NCI-H1930 (cell line): ENCODE measurements at places on chromosomes 5 and 9.

GRCh38 chr9:18825656-18826170 is 207.3 kb downstream of the SAXO1 start:
- DNase-seq, result no peak

GRCh38 chr5:169083394-169084018 is 217.4 kb downstream of the SLIT3 start:
- no peak for DNase-seq

- DNase-seq, result no peak
These were observed 36.2 kb upstream of the CCDC180 start for GRCh38 chr9:97271292-97271691.

- DNase-seq, result peak; percentile 8
These were observed 286.0 kb upstream of the TUSC1 start for GRCh38 chr9:25964239-25964638.

- DNase-seq, result no peak
These were observed 228.7 kb downstream of the YTHDC2 start for GRCh38 chr5:113742176-113742575.

DNA sequence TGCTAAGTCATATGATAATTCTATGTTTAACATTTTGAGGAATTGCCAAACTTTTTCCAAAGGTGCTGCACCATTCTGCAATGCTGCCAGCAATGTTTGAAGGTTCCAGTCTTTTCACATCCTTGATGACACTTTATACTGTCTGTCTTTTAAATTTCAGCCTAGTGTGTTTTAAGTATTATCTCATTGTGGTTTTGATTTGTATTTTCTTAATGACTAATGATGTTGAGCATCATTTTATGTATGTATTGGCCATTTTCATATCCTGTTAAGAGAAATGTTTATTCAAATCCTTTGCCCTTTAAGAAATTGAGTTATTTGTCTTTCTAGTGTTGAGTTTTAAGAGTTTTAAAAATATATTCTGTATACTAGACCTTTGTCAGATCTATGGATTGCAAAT is 5.0 kb upstream of the TEX48 start:
- DNase-seq, result no peak

GRCh38 chr9:87714819-87715218 is 11.1 kb upstream of the CTSL start:
- DNase-seq, result no peak

DNA sequence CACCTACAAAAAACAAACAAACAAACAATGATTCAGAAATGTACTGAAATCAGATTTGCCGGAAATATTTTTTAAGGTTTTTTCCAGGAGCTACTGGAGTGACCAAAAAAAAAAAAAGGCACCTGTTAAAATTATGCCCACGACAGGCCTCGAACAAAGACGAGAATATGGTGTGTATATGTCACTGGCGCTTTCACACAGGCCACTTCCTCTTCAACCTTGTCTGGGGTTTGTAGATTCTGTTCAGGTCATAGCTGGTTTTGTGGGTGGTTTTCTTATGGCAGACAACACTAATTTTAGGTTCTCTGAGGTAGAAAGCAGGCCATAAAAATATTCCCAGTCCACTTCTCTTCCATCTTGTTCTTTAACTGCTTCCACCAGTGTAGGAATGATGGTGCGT is 7.0 kb downstream of the NDUFB6 start:
- DNase-seq, result no peak

DNA sequence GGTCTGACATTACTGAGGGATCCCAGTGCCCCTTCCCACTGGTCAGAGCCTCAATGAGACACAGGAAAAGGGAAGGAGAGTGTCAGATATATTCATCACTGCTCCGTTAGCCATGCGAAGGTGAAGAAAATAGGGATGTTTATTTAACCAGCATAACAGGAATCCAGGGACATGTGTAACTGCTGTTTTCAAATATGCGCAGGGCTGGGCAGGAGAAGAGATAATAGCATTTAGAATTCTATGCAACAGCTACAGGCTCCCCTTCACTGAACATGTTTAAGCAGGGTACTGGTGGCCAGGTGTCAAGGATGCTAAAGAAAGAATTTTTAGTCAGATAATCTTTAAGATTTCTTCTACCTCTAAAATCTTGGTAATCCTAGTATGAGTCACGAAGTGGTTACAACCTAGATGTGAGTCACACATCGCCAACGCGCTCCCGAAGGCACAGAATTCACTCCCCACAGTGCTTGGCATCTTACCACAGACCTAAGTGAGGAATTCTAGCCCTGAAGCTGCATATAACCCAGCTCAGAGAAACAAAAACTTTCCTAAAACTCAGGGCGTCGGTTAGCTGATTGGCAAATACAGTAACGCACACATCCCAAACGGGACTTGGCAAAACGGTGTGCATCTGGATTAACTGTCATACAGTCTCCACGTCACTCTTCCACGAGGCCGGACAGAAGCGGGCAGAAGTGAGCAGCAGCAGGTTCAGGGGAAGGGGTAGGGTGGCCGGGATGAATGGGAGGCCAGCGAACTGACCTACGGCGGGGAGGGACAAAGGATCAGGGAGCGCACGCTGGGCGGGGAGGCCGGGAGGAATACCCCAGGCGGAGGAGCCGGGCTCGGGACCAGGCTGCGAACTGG is 1.1 kb downstream of the CTNNAL1 start:
- peak; percentile 12 for DNase-seq

GRCh38 chr9:77710316-77710715 is 62.2 kb upstream of the GNA14 start:
- no peak for DNase-seq

GRCh38 chr9:32497921-32498320 is 28.1 kb downstream of the RIGI start:
- DNase-seq, result no peak

DNA sequence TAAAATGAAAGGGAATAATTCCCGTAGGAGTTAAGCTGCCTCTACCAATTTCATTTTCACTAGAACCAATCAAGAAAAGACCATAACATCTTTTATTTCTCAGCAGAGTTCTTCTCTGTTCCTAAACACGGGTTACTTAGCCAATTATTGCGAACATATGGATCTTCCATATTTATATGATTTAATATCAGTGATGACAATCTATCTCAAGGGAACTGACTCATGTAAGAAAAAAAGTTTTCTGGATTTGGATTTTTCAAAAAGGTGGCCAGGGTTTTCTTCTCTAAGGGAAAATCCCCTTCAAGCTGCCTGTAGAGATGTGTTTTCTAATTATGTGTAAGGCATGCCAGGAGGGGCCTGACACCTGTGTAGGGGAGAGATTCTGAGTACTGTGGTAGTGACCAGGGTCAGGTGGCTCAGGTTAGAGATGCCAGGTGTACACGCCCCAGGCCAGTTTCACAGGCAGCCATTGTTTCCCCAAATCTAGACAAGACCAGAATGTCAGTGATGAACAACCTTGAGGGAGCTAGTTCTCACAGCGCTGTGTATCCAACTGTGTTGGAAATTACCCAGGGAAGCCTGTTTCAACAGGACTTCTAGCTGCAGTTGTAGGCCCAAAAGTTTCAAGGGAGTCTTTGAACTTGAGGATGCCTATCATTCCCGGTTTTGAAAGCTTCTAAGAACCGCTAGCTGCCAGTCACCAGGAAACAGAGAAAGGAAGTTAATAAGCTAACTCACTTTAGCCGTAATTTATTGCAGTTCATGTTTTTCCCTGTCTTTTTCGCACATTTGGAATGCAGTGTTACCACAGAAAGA is 572.5 kb upstream of the RGMB start:
- DNase-seq, result no peak

- no peak for DNase-seq
These were observed 359.6 kb downstream of the DEPDC1B start for GRCh38 chr5:60340326-60340725.

GRCh38 chr5:84603568-84604185 is 219.0 kb upstream of the EDIL3 start:
- no peak for DNase-seq
